HS-5 (cell line): ENCODE measurements at places on chromosomes 4 and X.

GRCh38 chrX:130523460-130524394 lies 121.9 kb downstream of the RBMX2 start:
- DNase-seq, result no peak

DNA sequence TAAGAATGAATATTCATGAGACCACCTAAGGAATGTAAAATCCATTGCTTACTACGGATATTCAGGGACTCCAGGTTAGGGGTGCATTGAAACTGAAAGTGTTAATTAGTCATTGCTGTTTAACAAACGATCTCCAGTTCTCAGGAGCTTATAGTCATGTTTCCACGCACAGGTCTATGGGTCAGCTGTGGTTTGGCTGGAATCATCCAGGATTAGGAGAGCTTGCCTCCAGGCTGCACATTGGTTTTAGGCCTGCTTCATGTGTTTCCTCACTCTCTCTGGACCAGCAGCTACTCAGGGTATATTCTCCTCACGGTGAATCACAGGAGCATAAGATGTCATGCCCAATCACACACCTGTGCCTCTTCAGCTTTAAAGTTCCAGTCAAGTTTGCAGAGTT lies 98.9 kb downstream of the ATXN3L start:
- DNase-seq, result no peak

DNA sequence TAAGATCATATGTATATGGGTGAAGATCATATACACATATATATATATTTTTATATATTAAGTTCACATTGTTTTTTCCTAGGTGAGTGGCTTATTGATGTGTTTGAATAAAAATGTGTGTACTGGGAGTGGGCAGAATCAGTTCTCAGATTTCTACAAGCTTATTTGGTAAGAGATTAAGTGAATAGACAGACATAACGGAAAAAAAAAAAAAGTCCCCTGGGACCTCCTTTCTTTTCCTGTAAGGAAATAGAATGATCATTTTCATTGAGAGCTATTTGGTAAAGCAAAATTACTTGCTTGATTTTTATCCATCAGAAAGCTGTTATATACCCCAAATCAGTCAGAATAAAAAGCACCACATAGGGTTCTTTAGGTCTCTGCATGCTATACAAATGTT lies 597.7 kb downstream of the PCDH18 start:
- DNase-seq, result no peak

DNA sequence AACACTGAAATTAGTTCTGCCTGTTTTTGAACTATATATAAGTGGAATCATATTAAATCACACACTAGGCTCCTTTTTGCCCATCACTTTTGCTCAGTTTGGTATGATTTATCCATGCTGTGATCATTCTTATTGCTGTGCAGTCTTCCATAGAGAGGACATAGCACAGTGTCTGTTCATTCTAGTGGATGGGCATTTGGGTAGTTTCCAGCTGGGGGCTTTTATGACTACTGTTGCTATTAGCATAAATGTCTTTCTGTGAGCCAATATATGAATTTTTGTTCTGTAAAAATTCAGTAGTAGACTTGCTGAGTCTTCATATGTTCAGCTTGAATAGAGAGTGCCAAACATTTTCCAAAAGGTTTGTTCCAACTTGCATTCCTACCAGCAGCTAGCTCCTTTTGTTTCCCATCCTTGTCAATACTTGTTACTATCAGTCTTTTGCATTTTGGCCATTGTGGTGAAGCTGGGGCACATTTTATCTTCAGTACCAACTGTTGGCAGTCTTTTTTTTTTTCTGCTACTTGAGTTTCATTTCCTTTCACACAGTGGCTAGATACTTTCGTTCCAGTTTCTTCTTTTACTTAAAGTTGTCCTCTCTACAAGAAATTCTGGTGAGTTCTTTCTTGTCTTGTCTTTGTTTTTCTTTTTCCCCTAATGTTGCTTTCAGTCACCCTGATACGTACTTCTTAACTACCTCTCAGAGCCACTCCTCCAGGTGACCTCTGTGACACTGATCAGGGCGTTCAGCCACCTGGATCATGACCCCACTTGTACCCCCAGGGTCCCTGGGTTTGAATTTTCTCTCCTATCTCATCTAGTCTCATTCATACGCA lies 87.0 kb downstream of the ANXA3 start:
- no peak for DNase-seq

DNA sequence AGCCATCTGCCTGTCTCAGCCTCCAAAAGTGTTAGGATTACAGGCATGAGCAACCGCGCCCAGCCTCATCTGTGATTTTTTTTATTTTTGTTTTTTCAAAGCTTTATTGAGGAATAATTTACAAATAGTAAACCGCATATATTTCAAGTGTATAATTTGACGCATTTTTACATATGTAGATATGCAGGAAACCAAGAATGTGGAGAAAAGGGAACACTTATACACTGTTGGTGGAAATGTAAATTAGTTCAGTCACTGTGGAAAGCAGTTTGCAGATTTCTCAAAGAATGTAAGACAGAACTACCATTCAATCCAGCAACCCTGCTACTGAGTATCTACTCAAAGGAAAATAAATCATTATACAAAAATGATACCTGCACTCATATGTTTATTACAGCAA lies 85.9 kb downstream of the SLC16A2 start:
- DNase-seq, result no peak
